ENCODE measurements at places on chromosomes 4 and X. TPM values are rescaled to one million over a fixed set of nuclear protein-coding genes. Genes with fewer than 3 reads are reported as not detected.

The CSAG2 gene
- total RNA-seq: not detected

DNA sequence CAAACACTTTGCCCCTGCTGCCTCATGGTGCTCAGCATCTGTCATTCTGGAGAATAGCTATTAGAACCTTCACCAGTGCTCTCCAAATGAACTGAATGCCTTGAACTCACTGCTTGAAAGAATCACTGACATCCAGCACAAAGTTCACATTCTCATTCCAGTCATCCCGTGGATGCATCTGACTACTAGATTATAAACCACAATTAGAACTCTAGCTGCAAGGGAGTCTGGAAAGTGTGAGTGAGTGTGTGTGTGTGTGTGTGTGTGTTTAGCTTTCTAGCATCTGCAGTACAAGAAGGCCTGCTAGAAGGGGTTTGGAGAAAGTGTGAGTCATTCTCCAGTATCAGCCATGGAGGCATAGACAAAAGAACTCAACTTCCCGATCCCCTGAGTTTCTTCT lies 71.3 kb upstream of the DYNLT3 start:
- no peak for DNase-seq

The KLHL15 gene
- total RNA-seq: 14.0 TPM

DNA sequence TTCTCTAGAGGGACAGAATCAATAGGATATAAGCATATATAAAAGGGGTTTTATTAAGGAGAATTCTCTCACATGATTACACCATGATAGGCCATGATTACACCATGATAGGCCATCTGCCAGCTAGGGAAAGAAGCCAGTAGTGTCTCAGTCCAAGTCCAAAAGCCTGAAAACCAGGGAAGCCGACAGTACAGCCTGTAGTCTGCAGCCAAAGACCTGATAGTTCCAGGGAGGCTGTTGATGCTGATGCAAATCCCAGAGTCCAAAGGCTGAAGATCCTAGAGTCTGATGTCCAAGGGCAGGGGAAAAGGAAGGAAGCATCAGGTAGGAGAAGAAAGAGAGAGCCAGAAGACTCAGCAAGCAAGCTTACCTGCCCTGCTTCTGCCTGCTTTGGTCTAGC lies 411.3 kb upstream of the EMCN start:
- DNase-seq: no peak

DNA sequence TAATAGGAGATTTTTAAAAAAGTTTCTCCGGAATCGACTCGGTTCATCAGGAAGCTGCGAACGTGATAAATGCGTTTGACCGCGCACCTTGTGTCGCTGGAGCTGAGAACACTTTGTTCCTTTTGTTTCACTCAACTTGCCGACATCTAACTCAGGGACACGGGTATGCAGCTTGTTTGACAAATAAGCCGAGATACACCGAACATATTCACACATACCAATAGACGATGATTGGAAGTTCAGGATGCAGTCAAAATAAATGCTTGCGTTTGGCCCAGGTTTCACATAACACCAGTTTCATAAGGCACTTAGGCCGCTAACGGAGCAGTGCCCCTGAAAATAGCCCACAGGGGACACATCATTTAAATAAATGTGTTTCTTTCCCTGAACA lies 932 bp upstream of the SHISA3 start:
- DNase-seq: no peak

DNA sequence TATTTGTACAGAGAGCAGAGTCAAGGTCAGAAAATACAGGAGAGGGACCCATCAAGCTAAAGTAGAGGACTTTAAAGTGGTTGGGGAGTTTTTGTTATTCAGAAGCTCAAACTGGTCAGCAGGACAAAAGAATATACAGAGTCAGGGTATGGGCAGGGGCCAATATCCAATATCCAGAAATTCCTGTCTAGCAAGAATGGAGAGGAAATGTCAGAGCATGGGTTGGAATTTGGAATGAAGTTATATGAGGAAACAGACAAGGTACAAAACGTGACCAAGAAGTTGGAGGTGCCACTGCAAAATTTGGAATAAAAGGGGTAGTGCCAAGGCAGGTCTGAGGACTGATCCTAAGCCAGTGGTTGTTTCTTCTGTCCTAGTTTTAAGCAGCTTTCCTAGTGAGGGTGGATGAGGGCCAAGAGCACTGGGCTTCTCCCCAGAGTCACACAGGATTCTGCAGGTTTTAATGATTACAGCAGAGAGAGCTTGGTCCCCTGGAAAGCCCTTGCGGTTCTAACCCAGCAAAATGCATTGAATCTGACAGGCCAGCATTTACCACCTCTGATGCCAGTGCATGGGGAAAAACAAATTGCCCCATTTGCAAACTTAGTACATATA lies 304.7 kb upstream of the FTHL17 start:
- DNase-seq: no peak

The ARSD gene
- total RNA-seq: 0.98 TPM

- no peak for DNase-seq
Observed at GRCh38 chr4:165667969-165668368, 205.1 kb upstream of the TLL1 start.

The CYLC1 gene
- not detected for total RNA-seq

DNA sequence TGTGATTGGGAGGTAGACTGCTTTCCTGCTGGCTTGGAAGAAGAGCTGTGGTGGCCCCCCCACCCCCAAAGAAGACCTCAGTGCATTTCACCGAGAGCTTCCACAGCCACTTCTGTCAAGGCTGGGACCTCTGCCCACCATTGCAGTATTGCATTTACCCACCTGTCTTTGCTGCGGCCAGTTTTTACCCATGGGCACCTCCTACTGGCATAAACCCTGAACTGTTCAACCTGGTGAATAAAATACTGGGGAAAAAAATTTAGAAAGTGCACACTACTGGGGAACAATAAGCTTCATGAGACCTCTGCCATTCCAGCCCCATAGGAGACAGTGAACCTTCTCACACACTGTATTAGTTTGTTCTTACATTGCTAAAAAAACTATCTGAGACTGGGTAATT lies 40.3 kb downstream of the ARFIP1 start:
- DNase-seq: no peak

DNA sequence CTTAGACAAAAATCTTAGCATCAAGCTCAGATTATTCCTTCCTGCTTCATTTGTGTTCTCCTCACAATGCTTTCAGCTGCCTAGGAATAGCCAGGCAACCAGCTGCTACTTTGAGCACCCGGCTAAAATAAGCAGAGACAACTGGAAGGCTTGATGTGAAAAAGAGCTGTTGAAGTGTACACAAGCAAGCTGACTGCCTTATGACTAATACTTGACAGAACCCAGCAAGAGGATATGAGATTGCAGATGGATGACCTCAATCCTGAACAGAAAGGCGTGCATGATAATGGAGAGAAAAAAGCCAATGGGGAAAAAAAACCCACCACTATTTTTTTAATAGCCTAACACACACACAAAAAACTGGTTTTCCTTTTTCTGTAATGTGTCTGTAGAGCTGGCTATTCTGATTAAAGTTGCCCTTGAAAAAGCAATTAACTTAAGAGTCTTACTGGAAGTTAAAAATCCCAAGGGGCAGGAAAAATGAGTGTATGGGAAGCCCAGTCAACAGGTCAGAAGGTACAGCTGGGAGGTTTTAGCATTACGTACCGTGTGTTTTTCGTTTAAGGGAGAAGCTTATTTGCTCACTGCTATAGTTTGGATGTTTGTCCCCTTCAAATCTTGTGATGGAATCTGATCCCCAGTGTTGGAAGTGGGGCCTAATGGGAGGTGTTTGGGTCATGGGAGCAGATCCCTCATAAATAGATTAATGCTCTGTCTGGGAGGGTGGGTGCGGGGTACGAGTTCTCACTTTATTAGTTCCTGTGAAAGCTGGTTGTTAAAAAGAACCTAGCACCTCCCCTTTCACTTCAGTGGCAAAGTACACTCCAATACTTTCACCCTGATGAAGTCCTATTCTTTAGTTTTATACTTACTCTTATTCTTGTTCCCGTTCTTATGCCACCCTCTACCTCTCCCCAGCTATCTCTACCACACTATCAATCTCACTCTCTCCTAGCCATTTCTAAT lies 37.1 kb upstream of the HERC6 start:
- DNase-seq: no peak

DNA sequence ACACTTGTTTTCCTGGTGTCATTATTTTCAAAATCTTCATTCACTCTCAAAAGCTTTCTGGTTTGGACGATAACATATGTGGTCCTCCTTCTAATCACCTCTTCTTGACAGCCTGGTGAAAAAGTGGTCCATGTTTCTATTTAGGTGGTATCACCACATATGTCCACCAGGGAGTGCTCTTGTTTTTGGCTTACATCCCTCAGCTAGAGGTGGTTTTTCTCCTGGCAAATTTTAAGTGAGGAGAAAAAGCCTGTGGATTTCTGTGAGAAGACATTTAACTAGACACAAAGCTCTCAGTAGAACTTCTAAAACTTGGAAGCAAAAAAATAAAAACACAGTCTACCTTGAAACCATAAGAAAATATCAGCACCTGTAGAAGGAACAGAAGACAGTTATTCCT lies 58.0 kb upstream of the FRMPD4 start:
- peak; percentile 1 for DNase-seq

- no peak for DNase-seq
Observed at GRCh38 chr4:145497199-145498149, 15.8 kb downstream of the SMAD1 start.

GRCh38 chr4:169236873-169237626 lies 33.7 kb downstream of the SH3RF1 start:
- DNase-seq: no peak

The ARX gene
- not detected for total RNA-seq

GRCh38 chrX:44343412-44344141 lies at the start of gene EFHC2:
TSS of gene EFHC2 (minus strand) at chrX:44343672. CDS start at chrX:44343588, 84 bp downstream.
- peak; percentile 52 for DNase-seq

The MAGEA3 gene
- total RNA-seq: not detected

DNA sequence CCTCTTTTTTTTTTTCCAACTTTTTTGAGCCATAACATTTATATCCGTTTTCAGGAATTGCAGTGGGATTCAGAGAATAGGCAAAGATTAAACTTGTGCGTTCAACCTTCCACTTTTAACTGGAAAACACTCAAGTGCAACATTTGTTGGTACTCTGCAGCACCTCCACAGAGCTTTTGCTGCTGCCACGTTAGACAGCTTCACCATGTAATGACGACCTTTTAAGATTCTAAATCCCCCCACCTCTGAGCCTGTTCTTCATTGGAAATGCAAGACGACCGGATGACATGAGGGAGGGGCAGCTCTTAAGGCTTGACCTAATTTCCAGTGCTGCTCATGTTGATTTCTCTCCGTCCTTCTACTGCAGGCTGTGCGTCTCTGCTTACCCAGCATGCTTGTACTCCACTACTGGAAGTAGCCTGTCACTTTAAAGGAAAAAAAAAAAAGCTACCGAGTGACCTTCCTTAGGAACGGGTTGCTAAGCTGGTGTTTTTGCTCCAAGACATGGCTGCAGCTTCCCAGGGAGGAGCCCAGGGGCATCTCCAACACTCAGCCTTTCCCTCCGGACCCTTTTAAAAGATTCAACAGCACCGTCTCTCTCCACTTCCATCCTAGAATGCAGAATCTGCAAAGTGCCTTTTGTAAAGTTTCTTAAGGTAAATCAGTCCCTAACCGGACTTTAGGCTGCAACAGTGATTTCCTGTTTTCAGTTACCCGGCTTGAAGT lies at the start of gene CC2D2A:
Gene CC2D2A, plus strand, starts transcription at position 481 of the 726 bp plus-strand sequence. CDS start 6,051 bp downstream, outside the sequence.
- no peak for DNase-seq

The FRG2 gene
- total RNA-seq: not detected

Data from activated CD8-positive, alpha-beta T cell treated with anti-CD3 and anti-CD28 coated beads for 36 hours (primary cell).